ENCODE measurements at places on chromosomes 5 and 9.

DNA sequence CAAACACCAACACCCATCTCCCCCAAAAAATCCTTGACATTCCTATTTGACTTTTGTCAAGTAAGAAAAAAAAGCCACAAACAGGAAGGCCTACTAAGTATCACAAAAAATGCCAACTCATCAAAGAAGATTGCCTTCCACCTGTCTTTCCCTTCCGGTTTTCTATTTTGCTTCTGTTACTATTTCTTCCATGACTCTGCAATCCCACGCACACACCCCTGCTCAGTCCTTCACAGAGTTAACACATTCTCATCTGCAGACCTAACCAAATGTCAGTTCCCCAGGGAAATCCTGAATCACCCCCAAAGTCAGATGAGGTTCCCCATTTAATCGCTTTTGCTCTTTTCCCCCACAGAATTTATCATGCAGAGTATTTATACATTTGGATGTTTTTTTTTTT is 15.1 kb downstream of the LPAR1 start:
- no peak for DNase-seq

DNA sequence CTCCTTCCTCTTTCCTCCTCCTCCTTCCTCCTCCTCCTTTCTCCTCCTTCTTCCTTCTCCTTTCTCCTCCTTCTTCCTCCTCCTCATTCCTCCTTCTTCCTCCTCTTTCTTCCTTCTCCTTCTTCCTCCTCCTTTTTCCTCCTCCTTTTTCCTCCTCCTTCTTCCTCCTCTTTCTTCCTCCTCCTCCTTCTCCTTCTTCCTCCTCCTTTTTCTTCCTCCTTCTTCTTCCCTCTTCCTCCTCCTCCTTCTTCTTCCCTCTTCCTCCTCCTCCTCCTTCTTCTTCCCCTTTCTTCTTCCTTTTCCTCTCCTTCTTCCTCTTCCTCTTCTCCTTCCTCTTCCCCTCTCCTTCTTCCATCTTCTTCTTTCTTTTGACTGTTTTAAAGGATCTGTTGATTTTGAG is 538.8 kb downstream of the TMEM38B start:
- DNase-seq: no peak

- no peak for DNase-seq
Measured at GRCh38 chr9:71755869-71756268, 12.4 kb downstream of the CEMIP2 start.

GRCh38 chr5:133981714-133982113 is 13.3 kb upstream of the C5orf15 start:
- no peak for DNase-seq

GRCh38 chr9:95588724-95589588 is 72.2 kb upstream of the PTCH1 start:
- no peak for DNase-seq

- DNase-seq: no peak
Measured at GRCh38 chr9:109273869-109274268, 47.0 kb downstream of the EPB41L4B start.

DNA sequence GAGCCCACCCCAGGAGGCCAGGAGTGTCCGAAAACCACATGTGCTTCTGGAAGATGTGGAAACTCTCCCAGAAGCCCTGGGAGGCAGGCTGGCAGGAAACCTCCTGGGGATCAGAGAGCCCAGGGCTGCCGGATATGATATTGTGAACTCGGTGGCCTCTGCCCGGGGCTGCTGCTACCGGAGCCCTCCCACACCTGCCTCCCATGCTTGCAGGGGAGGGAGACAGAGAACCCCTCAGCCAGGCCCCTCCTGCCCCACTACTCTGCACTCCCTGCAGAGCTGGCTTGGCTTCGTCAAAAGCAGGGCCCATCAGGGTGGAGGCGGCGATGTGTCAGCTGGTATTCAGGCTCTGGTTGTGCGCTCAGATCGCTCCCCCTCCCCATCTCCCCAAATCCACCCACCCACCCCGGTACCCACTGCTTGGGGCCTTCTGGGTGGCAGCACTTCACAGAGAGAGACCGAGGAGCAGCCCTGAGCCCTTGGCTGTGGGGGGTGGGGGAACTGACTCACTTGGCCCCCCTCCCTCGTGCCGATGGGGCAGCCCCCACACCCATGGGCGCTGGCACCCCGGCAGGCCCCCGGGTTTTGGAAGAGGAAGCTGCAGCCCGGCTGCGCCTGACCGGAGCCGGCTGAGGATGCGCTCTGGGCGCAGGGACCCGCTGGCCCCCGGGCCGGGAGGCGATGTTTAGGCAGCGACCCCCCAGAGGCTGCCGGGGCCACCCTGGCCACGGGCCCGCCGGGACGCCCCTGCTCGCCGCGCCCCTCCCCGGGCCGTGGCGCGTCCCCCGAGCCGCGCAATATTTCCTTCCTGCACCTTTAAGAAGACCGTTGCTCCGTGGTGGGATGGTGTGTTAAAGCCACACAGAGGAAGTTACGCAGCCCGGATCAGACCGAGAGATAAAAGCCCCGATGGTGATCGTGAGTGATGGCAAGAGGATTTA is 786 bp upstream of the NTNG2 start:
- DNase-seq: peak; percentile 77

DNA sequence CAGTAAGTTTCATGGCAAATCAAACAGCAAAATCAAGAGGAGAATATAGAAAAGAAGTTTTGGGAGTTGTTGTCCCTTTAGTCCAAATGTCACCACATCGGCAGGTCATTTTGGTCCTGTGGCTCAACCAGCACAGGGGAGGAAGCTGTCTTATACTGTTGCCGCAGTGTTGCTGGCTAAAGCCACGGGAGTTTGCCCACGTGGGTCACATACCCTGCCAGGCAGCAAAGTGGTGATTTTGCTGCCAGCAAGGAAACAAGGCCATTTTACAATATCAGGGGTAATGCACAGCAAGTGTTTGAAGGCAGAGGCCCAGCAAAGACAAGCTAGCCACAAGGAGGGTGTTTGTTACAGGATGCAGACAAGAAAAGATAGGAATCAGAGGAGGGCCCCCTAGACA is 14.5 kb downstream of the GABRA6 start:
- DNase-seq: no peak

DNA sequence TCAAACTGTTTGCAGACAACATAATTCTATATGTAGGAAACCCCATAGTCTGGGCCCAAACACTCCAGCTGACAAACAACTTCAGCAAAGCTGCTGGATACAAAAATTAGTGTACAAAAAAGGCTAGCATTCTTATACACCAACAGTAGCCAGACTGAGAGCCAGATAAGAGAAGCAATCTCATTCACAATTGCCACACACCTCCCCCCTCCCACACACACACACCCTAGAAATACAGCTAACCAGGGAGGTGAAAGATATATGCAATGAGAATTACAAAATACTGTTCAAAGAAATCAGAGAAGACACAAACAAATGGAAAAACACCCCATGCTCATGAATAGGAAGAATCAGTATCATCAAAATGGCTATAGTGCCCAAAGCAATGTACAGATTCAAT is 9.0 kb downstream of the MTREX start:
- no peak for DNase-seq

- DNase-seq: no peak
Measured at GRCh38 chr9:76615177-76615603, 149.0 kb upstream of the PCA3 start.

GRCh38 chr5:125372694-125373631 is 626.5 kb upstream of the ZNF608 start:
- DNase-seq: peak; percentile 82

- DNase-seq: no peak
Measured at GRCh38 chr5:4651806-4652565, 488.1 kb upstream of the ADAMTS16 start.

GRCh38 chr5:14425559-14425958 is 156.0 kb upstream of the OTULINL start:
- DNase-seq: no peak

DNA sequence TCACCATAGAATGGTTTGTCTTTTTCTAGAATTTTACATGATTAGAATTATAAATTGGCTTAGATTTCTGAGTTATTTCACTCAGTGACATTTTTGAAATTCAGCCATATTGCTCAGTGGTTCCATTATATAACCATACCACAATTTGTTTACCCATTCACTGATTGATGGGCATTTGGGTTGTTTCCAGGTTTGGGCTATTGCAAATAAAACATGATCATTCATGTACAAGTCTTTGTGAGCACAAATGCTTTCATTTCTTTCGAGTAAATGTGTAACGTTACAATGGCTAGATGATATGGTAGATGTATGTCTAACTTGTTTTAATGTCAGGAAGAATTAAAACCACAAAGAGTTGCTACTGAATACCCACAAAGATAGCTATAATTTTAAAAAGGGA is 279.9 kb upstream of the TARS1 start:
- no peak for DNase-seq

DNA sequence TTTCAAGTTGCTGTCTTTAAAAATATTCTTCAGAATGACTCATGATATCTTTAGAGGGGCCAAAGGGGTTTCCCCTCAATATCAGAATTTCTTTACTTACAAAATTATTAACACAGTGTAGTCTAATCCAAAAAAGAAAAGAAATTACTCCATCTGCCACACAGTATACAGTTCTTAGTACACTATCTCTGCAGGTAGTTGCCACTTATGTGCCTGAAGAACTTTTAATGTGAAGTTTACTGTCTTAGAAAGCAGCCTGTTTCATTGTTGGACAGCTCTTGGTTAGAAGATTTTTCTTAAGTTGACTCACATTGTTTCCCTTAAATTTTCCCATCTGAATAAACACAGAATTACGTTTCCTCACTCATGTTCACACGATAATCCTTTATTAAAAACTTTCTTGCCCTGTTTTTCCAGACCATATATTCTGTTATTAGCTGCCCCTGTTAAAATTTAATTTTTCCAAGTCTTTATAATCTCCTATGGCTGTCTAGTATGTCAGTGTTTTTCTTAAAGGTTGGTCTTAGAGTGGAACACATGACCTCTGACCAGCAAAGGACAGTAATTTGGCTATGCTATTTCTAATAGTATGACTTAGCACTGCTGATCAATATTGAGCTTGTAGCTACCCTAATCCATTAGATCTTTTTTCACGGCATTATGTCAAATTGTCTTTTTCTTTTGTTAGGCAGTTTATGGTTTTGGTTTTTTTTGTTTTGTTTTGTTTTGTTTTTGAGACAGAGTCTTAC is 21.8 kb upstream of the FKTN start:
- DNase-seq: peak; percentile 71

DNA sequence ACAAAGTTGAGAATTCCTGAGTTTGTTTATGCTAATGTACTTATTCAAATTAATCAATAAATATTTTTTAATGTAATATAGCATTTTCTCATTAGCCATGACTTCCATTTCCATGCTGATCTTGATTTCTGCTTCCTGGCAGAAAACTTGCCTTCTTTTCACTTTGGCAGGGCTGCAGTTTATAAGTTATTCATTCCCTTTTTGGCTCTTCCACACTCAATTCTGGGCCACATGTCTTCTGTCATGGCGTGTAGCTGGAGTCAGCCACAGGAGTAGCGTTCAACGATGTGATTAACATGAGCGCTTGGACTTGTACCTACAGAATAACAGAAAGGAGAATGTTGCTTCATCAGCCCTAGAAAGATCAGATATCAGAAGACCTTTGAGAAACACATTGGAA is 172.9 kb downstream of the CFAP90 start:
- no peak for DNase-seq

DNA sequence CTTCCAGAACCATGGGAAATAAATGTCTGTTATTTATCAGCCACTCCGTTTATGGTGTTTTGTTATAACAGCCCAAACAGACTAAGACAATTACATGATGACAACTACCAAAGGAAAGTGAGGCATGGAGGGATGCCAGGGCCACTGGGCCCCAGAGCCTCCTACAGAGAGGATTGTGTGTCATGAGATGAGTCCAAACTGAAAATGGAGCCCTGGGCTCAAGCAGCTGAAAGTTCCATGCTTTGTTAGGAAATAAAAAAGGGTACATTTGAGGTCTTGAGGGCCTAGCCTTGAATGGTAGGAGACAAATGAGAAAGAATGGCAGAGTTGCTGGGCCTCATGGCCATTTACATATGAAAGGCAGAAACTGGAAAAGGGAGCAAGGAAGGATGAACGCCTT is 586.5 kb downstream of the CETN3 start:
- no peak for DNase-seq

DNA sequence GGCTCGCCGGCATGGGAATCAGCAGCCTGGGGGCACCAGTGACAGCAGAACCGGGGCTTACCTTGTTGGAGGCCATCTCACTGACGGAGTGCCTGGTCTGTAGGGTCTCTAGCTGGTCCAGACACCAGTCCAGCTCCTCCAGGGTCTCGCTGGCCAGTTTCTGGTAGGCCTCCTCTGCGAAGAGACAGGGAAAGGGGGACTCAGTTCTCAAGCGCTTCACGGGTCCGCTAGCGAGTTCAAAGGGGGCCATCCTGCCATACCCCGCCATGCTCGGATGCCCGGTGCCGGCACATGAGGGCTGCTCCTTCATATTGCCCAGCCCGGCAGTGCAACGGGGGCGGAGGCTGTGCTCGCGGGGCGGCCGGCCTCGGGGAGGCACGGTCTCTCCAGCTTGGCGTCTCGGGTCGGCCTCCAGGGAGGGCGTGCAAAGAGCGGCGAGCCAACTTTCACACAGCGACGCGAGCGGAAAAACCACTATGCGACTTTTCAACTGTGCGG is 456.0 kb downstream of the RAB3C start:
- no peak for DNase-seq

GRCh38 chr5:128426090-128426534 is 111.9 kb downstream of the FBN2 start:
- DNase-seq: no peak
